ENCODE measurements at places on chromosomes 1 and 21.
A peak's percentile ranks its signal among the peaks of the same experiment; 100 is the strongest.

DNA sequence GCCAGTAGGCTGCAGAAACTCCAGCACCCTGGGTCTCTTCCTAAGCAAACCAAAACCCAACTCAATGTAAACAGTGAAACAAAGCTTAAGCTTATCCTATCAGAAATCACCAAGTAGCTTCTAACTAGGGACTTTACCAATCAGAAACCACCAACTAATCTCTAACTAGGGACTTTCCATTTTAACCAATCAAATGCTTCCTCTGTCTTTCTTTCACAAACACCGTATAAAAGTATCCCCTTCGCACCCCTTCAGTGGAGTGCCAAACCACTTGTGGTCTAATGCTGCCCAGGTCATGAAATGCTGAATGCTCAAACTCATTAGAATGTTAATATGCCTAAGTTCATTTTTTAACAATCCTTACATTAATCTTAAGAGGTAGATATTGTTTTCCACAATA is 250.5 kb upstream of the DUSP10 start:
- DNase-seq: no peak

DNA sequence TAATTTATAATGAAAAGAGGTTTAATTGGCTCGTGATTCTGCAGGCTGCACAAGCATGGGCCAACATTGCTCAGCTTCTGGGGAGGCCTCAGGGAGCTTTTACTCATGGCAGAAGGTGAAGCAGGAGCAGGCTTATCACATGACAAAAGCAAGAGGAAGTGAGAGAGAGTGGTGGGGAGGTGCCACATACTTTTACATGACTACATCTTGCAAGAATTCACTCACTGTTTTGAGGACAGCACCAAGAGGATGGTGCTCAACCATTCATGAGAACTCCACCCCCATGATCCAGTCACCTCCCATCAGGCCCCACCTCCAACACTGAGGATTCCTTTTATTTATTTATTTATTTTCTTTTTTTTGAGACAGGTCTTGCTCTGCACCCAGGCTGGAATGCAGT is 5.5 kb upstream of the PLEKHM2 start:
- no peak for DNase-seq

GRCh38 chr1:31261916-31262315 is 22.2 kb upstream of the NKAIN1 start:
- no peak for DNase-seq

GRCh38 chr1:146021050-146021445 is 487 bp downstream of the HJV start:
- DNase-seq: no peak

- no peak for DNase-seq
Observed at GRCh38 chr1:13616234-13616633, 32.6 kb downstream of the PDPN start.

GRCh38 chr1:85992791-85993190 is 163.8 kb downstream of the COL24A1 start:
- no peak for DNase-seq

- peak; percentile 10 for DNase-seq
Observed at GRCh38 chr1:53629101-53629691, 109.8 kb downstream of the GLIS1 start.

DNA sequence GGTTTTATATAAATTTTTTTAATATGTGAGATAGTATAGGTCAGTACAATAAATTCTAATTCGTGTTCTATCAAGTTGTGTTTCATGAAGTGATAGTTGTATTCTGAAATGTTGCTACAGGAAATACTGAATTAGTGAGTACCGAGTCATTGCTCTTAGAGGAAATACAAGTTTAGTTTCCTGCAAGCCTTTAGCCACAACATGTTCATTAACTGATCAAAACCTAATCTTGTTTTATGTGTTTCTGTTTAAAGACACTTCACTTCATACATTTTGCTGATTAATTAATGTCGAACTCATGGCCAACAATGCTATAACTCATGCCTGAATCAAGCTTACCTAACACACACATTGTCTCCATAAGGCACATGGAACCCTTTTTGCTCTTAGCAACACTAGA is 43.6 kb downstream of the LRRC7 start:
- no peak for DNase-seq

GRCh38 chr1:98975113-98975512 is 29.5 kb downstream of the PLPPR5 start:
- no peak for DNase-seq

DNA sequence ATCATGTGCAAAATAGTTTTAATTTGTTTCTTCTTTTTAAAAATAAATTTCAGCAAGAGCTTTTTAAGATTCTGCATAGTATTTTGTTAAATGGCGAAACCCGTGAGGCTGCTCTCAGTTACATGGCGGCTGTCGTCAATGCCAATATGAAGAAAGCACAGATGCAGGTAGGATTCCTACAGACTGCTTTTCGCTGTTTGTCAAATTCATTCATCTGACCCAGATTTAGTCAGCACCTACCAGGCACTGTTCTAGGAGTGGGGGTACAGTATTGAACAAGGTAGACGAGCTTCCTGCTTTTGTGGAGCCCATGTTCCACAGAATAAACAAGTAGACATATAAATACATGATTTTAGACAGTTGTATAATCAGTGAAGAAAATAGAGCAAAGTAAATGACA is 78.1 kb upstream of the KIF1B start:
- DNase-seq: no peak

GRCh38 chr1:44089371-44090048 is 29.1 kb upstream of the KLF17 start:
- no peak for DNase-seq

DNA sequence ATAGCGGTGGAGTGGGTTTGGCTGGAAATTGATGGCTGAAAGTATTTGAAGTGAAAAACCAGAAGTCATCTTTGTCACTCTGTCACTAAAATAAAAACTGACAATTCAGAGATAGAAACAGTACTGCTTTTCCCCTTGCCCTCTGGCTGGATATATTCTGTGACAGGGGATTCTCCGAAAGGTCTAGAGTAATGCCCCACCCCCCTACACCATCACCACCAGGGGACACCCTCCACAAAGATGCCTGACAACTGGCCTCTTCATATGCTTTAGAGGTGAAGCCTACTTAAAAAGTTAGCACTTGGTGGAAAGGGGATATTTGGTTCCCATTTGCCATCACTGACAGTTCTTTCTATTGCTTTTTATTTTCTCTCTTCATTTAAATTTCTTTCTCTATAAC is 73.5 kb downstream of the SGIP1 start:
- no peak for DNase-seq

DNA sequence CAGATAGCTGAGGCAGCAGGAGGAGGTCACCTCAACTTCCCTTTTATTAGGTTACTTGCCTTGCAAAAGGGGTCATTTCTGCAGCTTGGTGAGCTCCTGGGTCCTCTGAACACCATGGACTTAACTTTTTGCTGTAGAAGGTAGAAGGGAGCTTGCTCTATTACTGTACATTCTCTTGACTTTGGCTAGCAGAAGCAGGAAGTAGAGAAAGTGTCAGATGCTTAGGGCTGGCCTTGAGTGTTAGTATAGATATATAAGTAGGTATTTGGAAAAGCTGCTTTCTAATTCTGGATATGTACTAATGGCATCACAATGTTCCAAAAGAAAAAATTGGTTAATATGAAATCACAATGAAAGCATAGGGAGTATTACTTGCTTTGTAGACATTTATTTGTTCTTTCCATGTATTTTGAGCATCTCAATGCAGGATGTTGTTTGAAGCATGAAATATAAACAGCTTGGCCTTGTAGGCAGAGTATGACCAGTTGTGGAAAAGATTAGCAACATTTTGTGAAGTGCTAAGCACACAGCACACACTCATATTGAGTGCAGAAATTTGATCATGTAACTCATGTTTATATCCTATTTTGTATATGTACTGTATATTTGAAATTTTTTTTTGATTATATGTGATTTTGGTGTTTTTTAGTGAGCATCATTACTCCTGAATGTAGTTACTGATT is 108.8 kb downstream of the DYRK1A start:
- DNase-seq: no peak

- DNase-seq: no peak
Observed at GRCh38 chr1:45348020-45348419, 7.8 kb upstream of the MUTYH start.

DNA sequence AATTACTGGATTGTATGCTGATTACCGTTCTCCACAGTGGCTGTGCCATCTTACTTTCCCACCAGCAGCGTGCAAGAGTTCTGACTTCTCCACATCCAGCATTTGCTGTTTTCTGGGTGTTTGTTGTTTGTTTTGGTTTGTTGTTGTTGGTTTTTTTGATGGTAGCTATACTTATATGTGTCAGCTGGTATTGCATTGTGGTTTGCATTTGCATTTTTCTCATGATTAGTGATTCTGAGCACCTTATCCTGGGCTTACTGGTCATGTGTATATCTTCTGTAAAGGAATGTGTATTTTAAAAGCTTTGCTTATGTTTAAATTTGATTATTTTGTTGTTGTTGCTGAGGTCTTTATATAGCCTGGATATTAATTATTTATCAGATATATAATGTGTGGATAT is 66.9 kb upstream of the MAP1LC3C start:
- no peak for DNase-seq

DNA sequence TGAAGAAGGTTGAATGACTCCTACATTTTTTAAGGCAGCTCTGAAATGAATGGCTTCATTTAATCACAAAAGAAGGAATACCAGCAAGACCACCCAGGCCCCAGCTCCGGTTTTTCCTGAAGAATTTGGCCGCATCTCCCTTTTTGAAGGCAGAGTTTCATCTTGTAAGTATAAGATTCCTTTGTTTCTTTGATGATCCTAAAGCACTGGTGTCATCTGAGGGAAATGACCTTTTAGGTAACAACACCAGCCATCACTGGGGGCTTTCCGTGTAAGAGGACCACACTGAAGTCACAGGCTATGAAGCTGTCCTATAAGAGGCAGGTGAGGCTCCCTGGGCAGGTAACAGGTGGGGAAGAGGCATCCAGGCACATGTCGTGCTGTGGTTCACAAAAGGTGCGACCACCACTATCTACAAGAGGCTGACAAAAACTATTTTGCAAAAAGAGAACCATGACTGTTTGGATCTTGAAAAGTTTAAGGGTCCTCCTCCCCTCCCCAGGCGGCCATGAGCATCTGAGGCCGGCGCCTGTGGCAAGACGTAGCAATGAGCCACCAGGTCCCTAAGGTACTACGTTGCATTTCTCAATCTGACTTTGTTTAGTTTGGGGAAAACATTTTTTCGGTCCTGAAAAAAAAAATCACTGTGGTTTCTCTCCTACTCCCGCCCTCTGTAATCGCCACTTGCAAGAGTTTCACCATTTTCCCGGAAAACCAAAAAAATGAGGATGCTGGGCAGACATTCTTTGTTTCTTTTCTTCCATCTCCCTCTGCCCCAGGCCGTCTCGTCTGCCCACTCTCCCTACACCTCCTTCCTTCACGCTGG is 46.3 kb upstream of the IRF2BP2 start:
- DNase-seq: no peak

DNA sequence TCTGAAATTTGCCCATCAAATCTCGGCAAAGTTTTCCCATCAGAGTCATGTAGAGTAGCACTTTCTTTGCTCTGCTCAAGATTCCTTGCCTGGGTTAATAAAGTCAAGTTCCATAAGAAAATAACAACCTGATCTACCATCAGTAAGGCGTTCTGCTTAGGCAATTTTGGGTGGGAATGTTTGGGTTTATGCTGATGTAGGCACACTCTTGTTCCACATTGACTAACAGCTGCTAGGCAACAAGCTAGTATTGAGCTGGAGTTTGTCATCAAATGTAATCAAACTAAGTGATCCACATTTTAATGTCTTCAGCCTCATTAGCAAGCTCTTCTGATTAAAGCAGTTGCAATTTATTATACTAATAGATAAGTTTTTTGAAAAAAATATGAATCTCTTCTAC is 12.1 kb upstream of the HMCN1 start:
- no peak for DNase-seq

- DNase-seq: no peak
Observed at GRCh38 chr1:201894343-201895119, 5.8 kb downstream of the SHISA4 start.

DNA sequence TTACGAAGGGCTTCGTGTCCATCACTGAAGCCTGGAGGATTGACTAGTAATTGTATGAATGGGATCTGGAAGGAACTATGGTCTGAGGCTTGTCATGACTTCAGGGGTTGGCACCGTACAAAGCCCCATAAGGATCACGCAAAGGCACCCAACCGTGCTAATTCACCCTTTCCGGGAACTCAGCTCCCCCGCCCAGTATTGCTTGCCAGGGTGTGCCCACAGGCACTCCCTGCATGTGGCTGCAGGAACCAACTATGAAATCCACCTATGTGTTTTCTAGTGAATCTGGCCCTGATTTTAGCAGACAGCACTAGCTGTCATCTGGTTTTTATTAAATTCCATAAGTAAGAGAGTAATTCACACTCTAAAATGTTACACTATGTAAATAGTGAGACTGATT is 139.2 kb downstream of the TM2D1 start:
- no peak for DNase-seq

GRCh38 chr1:115671176-115671934 is 29.6 kb downstream of the VANGL1 start:
- DNase-seq: no peak

DNA sequence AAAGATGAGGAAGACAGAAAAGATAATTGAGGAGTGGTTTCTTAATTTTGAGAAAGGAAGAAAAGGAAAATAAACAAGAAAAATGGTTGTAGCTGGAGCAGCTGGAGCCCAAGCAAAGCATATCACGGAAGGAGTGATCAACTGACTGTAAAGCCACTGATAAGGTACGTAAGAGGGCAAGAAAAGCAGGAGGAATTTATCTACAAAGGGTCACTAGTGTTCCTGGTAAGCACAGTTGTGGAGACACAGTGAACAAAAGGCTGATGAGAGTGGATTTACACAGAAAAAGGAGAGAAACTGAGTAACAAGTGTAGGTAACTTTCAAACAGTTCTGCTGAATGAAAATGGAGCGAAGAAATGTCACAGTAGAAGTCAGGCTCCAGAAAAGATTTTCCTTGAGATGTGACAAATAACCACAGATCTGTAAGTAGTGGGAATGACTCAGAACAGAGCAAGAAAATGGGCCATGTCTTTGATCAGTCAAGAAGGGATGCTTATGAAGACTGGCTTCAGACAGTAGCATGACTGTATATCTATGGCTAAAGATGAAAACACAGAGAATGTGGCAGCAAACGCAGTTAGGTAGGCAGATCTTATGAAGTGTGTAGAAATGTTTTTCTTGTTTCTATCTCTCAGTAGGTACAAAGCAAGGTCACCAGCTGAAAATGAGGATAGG is 45.6 kb upstream of the RBM34 start:
- DNase-seq: no peak

All from head of caudate nucleus (tissue), 42 donors.